ENCODE measurements at places on chromosomes 1 and 21.

GRCh38 chr1:109713636-109714035 is 1.6 kb downstream of the GSTM5 start:
- DNase-seq: no peak

- DNase-seq: no peak
Measured at GRCh38 chr1:248818505-248819374, 7.0 kb downstream of the SH3BP5L start.

DNA sequence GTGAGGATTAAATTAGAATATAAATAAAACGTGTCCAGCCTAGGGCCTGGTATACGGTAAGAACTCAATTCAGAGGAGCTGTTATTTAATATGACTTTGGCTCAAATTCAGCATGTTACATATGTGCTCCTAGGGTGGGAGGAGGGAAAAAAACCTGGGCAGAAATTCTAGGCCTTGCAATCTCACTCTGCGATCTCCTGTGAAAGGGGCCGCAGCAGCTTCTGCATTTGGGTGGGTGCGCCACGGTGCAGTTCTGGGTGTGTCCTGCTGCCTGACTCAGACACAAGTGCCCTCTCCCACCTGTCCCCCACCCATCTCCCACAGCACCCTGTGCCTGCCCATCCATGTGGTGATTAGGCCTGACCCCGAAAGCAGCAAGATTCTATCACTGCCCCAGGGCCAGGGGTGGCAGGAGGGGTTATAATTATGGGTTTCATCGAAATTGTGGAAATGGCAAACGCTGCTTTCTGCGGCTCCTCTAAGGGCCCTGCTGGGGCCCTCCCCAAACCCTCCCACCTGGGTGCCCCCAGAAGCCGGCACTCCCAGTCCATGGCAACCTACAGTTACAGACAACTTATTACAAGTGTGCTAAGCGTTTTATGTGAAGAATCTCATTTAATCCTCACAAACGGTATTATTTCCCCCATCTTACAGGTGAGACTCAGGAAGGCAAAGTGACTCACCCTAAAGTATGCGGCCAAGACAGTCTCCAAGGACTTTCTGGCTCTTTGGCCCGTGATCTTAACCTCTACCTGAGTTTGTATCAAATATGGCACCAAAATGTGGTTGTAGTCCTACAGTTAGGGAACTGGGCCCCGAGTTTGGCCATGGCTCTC is 25.5 kb upstream of the GRHL3 start:
- no peak for DNase-seq

- DNase-seq: no peak
Measured at GRCh38 chr1:47179988-47180563, 9.8 kb downstream of the PDZK1IP1 start.

GRCh38 chr1:113857776-113858175 is 13.7 kb downstream of the PTPN22 start:
- no peak for DNase-seq

DNA sequence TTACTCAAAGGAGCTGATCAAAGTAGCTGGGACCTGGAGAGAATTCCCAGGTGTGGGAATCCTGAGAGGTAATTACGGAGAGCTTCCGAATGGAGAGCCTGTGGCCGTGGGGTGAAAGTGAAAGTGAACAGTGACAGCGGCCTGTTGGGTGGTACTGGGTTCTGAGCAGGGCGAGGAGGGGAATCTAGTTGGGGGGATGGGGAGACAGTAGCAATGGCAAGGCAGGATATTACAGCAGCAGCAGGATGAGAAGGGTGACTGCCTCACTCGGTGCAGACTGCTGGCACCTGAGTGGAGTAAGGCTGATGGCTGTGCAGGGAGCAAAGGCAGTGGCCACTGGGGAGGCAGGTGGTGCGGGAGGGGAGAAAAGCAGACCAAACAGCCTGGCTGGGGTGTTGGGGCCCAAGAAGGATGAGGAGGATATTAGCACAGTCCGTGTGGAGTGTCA is 70.3 kb upstream of the PRDX6 start:
- no peak for DNase-seq

DNA sequence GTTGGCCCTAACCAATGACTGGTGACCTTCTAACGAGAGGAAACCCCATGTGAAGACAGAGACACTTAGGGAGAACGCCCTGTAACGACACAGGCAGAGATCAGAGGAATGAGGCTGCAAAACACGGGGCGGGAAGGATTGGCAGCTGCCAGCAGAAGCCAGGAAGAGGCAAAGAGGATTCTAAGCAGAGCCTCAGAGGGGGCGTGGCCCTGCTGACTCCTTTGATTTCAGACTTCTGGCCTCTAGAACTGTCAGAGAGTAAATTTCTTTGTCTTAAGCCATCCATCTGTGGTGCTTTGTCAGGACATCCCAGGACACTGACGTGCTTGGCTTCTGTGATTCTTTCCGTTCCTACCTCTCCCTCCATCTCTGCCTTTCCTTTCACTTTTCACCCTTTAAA is 79.3 kb downstream of the SH3BGR start:
- no peak for DNase-seq

GRCh38 chr1:5983361-5984103 is 8.7 kb downstream of the NPHP4 start:
- peak; percentile 65 for DNase-seq

- DNase-seq: no peak
Measured at GRCh38 chr1:179262183-179262582, 31.4 kb upstream of the SOAT1 start.
